Thyroid gland (tissue), 4 donors: ENCODE measurements at places on chromosomes 12 and 14. TPM values are rescaled to one million over a fixed set of nuclear protein-coding genes. Genes with fewer than 3 reads are reported as not detected.

DNA sequence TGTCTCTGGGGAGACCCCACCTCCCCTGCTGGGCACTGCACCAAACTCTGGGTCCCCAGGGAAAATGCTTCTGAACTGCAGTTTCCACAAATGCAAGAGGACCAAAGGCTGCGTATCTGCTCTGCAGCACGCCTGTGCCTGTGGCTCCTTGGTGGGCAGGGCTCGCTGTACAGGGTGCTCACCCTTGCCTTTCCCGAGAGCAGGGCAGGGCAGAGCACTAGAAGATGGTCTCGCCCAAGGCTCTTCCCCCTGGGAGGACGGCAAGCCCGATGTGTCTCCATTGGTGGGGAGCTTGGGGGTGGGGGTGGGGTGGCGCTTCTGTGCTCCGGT is 175.3 kb upstream of the RTL1 start:
- no peak for DNase-seq
- H3K27me3 ChIP-seq = peaks cover 3% of the 10 kb centered on the region
- H3K4me3 ChIP-seq = no peak overlapping the region
- H3K27ac ChIP-seq = no peak overlapping the region

GRCh38 chr14:88929656-88930436 is 105.4 kb downstream of the TTC8 start:
- H3K27me3 ChIP-seq = no peaks in the 10 kb centered on the region
- DNase-seq = no peak
- H3K4me1 ChIP-seq = no peaks in the 10 kb centered on the region

DNA sequence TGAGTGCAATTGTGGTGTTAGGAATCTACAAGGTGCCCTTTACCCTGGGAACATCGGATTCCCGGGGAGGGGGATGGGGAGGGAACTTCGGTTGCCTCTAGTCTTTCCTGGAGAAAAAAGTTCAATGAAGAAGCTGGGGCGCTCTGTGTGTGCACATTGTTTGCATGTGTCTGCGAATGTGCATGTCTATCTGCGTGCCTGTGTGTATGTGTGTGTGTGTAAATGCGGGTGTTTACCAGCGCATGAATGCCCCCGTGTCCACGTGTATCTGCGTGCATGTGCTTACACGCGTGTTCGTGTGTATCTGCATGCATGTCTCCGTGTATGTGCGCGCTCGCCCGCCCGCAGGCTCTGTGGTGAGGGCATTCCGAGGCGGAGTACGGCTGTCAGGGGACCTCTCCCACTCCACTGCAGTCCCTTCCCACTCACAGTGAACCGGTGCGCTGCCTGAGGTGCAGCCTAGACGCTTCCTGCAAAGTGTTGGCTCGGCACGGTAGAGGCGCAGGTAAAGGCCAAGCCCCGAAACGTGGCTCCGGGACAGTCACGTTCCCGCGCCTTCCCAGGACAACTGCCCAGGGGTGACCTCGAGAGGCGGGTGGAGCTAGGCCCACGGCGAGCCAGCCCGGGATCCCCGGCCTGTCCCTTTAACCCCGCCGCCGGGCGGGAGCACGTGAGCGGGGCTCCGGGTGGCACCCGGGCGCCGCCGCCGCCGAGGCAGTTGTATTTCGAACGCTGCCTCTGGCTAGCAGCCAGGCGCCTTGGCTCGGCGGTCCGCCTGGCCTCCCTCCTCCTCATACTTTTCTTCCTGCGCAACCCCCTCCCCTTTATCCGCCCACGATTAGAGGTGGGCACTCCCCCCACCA is 539 bp upstream of the HMGA2 start:
- H3K27ac ChIP-seq = no peak overlapping the region
- H3K4me1 ChIP-seq = peaks cover 28% of the 10 kb centered on the region
- DNase-seq = peak; percentile 65
- peaks cover 33% of the 10 kb centered on the region for H3K27me3 ChIP-seq
- no peaks in the 10 kb centered on the region for H3K36me3 ChIP-seq
- H3K4me3 ChIP-seq = peak overlapping the region; percentile 16

GRCh38 chr12:44929236-44929885 is 53.2 kb upstream of the NELL2 start:
- H3K27ac ChIP-seq = no peak overlapping the region
- H3K36me3 ChIP-seq = no peaks in the 10 kb centered on the region
- no peaks in the 10 kb centered on the region for H3K27me3 ChIP-seq
- no peak overlapping the region for H3K4me3 ChIP-seq
- DNase-seq = no peak

DNA sequence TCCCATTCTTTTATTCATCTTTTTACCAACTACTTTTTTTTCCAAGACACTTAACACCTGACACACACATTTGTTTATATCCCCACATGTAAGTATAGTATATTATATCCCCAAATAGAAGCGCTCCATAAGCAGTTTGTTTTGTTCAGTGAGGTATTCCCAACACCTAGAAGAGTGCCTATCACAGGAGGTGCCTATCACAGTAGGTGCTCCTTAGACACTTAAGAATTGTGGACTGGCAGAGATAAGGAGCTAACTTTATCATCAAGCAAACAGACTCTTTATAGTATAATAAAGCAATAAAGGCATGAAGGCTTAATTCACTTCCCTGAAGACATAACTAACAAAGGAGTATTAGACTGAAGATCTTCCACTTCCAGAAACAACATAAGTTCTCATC is 29.1 kb downstream of the OSBPL8 start:
- H3K36me3 ChIP-seq = no peaks in the 10 kb centered on the region
- no peak overlapping the region for H3K4me3 ChIP-seq
- H3K27me3 ChIP-seq = no peaks in the 10 kb centered on the region
- DNase-seq = no peak

GRCh38 chr14:101499513-101499912 is 61.8 kb upstream of the DIO3 start:
- H3K4me1 ChIP-seq = no peaks in the 10 kb centered on the region
- H3K4me3 ChIP-seq = no peak overlapping the region
- no peaks in the 10 kb centered on the region for H3K27me3 ChIP-seq
- no peak for DNase-seq

- H3K27ac ChIP-seq = no peak overlapping the region
- H3K4me3 ChIP-seq = no peak overlapping the region
- DNase-seq = no peak
- H3K27me3 ChIP-seq = no peaks in the 10 kb centered on the region
- peaks cover 16% of the 10 kb centered on the region for H3K4me1 ChIP-seq
- H3K36me3 ChIP-seq = no peaks in the 10 kb centered on the region
These were observed 189.1 kb downstream of the MON2 start for GRCh38 chr12:62655666-62656151.

GRCh38 chr12:116346222-116346621 is 68.7 kb upstream of the MED13L start:
- H3K4me1 ChIP-seq = peaks cover 18% of the 10 kb centered on the region
- H3K27ac ChIP-seq = no peak overlapping the region
- peak; percentile 40 for DNase-seq

DNA sequence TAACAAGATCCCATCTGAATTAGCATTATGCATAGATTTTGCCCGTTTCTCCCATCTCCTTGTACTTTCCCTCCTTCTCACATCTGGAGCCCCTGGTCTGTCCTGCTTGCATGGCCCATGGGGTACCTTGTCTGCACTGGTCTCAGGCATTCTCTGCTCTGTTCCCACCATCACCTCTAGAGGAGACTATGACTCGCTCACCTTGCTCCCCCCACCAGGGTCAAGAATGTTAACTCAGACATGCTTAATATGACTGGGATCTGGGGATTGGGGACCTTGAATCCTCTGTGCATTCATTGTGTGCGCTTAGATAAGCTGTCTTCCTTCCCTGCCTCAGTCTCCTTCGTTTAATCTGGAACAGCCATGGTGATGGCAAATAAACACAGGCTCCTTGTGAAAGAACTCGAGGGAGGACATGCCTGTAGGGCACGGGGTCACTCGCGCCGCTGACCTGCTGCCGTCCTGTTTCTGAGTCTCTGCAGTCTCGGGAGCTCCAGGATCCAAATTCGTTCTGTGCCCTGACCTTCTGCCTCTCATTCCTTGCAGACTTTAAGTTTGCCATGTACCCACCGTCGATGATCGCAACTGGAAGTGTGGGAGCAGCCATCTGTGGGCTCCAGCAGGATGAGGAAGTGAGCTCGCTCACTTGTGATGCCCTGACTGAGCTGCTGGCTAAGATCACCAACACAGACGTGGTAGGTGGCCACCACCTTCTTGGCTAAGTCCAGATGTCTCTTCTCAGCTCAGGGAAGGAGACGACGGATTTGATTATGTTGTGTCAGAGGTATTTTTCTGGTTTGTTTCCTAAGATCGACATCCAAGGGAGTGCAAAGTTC is 15.0 kb downstream of the CCND2 start:
- H3K27ac ChIP-seq = no peak overlapping the region
- peaks cover 45% of the 10 kb centered on the region for H3K36me3 ChIP-seq
- H3K27me3 ChIP-seq = no peaks in the 10 kb centered on the region
- DNase-seq = no peak
- no peak overlapping the region for H3K4me3 ChIP-seq

The SLC24A4 gene
- 0.11 TPM for total RNA-seq

The ABCD2 gene
- total RNA-seq = 0.33 TPM

The PLCZ1 gene
- total RNA-seq = not detected

The SLC22A17 gene
- total RNA-seq = 54.0 TPM

The TRIM9 gene
- 2.0 TPM for total RNA-seq
